ENCODE measurements at places on chromosomes 5 and 9. TPM values are rescaled to one million over a fixed set of nuclear protein-coding genes. Genes with fewer than 3 reads are reported as not detected.

ITGA1 gene
- 157 TPM for total RNA-seq

ADGRV1 gene
- total RNA-seq, result 0.26 TPM

TNFAIP8 gene
- total RNA-seq, result 35.5 TPM

F12 gene
- not detected for total RNA-seq

TICAM2 gene
- total RNA-seq, result 4.3 TPM
